ENCODE measurements at places on chromosomes 7 and 10. TPM values are rescaled to one million over a fixed set of nuclear protein-coding genes. Genes with fewer than 3 reads are reported as not detected.

NKX2-3 gene
- polyA plus RNA-seq = not detected

OR2A42 gene
- not detected for polyA plus RNA-seq

ASZ1 gene
- not detected for polyA plus RNA-seq

NUTM2E gene
- not detected for polyA plus RNA-seq

ADD3 gene
- polyA plus RNA-seq = 102 TPM

NUP42 gene
- polyA plus RNA-seq = 33.0 TPM

EGR2 gene
- polyA plus RNA-seq = not detected

EVX1 gene
- polyA plus RNA-seq = not detected

PNLIPRP2 gene
- polyA plus RNA-seq = not detected

TNRC18 gene
- polyA plus RNA-seq = 0.07 TPM

USP6NL gene
- polyA plus RNA-seq = 12.8 TPM

LRRC18 gene
- polyA plus RNA-seq = not detected

MINDY3 gene
- polyA plus RNA-seq = 85.8 TPM

SPDYE9 gene
- 1.4 TPM for polyA plus RNA-seq

ST8SIA6 gene
- not detected for polyA plus RNA-seq

GIMAP4 gene
- polyA plus RNA-seq = 0.19 TPM

STN1 gene
- polyA plus RNA-seq = 11.6 TPM

ABCC2 gene
- polyA plus RNA-seq = 0.31 TPM
